Islet precursor cell (in vitro differentiated cells): ENCODE measurements at places on chromosomes 12 and 14.
A peak's percentile ranks its signal among the peaks of the same experiment; 100 is the strongest.

DNA sequence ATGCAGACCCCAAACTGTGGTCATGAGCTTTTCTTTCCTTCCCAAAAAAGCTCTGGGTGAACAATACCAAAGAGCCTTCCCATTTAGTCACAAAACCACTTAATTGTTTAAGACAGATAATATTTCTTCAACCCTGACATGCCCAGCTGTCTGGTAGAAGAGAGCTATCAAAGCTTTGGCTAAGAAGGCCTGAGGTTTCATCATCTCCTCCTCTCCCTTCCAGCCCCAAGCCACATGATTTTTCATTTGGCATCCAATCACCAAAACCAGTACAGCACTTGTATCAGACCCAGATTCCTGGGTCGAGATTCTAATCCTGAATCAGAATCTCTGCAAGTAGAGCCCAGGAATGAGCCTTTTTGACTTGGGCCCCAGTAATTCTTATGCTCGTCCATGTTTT, 199.6 kb upstream of the TMEM260 start:
- no peak for DNase-seq

DNA sequence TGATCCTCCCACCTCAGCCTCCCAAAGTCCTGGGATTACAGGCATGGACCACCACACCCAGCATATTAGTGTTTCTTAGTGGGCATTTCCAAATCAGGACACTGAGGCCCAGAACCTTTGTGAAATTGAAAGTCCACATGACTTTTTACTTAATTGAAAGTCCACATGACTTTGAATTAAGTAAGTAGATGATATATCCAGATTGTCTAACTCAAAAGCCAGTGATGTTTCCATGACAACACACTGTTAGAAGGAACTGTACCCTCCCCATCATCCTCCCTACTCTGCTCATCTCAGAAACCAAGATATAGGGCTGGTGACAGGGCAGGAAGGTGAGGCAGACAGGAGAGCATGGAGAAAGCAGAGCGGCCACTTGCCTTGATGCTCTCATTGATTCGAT, 7.2 kb downstream of the MYO1A start:
- DNase-seq = no peak

- peak; percentile 71 for DNase-seq
These were observed 45.4 kb downstream of the DCAF5 start for GRCh38 chr14:69107407-69108003.

- peak; percentile 35 for DNase-seq
These were observed 4.0 kb downstream of the AGAP2 start for GRCh38 chr12:57734591-57734990.

GRCh38 chr14:95488376-95489213, 27.9 kb downstream of the SYNE3 start:
- no peak for DNase-seq

DNA sequence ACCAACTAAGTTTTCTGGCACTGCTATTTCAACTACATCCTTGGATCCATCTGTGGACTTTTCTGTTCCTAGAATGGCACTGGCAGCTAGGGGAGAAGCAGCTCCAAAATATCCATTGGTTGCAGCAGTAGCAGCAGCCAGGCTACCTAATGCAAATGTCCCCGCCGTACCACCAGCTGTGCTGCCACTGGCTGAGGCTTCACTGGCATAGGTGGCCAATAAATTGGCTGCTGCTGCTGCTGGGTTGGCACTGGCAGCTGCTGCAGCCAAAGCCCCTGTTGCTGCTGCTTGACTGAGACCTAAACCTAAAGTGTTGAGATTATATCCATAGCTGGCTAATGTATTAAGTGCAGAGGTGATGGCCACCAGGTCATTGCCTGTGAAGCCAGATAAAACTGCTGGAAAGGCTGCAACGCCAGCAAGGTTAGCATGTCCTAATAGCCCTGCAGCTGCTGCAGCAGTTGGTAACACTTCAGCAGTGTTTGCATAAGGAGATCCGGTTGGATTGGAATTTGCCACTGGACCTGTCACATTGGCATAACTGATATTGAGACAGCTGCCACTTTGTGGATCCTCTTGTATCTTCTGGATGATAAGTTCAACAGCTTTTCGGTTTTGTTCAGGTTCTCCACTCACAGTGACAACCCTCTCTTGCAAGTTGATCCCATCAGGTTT, 149.5 kb downstream of the NOVA1 start:
- DNase-seq = no peak

GRCh38 chr12:100610666-100611430, 37.4 kb downstream of the GAS2L3 start:
- DNase-seq = no peak

- DNase-seq = peak; percentile 67
These were observed 39.1 kb upstream of the PPFIA2 start for GRCh38 chr12:81798294-81798693.

DNA sequence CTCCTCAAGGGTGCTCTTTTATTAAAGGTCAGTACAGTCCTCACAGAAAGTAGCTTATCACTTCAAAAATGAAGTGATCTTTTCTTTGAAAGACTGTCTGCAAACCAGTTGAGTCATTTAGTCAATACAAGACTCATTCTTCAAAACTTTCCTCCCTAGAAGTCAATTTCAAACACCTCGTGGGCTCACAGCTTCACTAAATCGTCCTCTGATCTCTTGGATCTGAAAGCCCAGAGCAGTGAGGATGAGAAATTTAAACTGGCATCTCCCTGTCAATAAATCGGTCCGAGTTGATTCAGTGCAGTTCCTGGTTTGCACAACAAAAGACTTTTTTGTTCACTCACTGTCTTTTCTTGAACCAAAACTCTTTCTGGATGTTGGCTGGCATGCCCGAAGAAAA, 44.5 kb downstream of the NUAK1 start:
- no peak for DNase-seq

GRCh38 chr12:26701604-26702215, 131.3 kb downstream of the ITPR2 start:
- no peak for DNase-seq

DNA sequence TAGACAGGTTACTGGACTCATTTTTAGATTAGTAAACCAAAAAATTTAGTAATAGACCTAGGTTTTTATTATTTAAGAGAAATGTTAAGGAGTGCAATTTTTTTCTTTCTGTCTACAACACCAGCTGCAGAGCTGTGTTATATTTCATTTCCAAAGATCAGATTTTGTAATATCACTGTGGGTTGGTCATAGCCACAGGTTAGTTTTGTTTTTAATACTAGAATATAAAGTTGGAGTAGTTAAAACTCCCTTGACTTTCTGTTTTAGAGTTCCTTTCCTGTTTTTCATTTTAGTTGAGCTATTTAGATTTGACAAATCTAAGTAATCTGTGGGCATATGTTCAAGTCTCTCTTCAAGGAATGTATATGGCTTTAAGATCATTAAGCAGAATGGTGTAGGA, 30.7 kb upstream of the GARIN2 start:
- no peak for DNase-seq

GRCh38 chr14:33271891-33272290, 333.2 kb downstream of the NPAS3 start:
- no peak for DNase-seq

GRCh38 chr12:1131811-1132224, 140.8 kb downstream of the ERC1 start:
- no peak for DNase-seq

- peak; percentile 77 for DNase-seq
These were observed 32.6 kb downstream of the PAPLN start for GRCh38 chr14:73269729-73270531.

GRCh38 chr14:80658155-80658554, 283.4 kb downstream of the CEP128 start:
- DNase-seq = no peak

DNA sequence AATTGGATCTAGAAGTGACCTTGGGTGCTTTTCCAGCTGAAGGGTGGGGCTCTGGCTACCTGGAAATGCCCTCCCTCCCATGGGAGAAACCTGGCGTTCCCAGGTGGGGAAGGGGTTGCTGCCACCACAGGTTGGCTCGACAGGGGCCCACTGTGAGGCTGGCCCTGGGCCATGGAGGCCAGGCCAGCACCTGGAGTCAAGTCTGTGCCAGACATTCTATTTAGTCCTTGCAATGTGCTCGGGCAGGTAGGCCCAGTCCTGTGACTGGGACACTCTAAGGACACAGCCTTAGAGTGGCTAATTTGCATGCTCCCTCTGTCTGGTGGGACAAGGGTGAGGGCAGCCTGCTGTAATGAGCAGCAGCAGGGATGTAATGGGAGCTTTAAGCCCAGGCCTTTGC, 11.9 kb downstream of the VRTN start:
- DNase-seq = no peak

DNA sequence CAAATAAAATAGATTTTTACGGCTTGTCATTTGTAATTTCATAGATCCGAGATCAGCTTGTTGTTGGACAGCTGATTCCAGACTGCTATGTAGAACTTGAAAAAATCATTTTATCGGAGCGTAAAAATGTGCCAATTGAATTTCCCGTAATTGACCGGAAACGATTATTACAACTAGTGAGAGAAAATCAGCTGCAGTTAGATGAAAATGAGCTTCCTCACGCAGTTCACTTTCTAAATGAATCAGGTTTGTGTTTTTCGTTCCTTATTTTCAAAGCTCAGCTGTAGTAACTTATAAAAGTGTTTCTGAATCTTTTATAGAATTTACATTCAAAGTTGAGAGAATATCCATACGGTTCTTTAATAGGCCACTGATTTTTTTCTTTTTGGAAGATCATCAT, 89.1 kb downstream of the LRRK2 start:
- no peak for DNase-seq

DNA sequence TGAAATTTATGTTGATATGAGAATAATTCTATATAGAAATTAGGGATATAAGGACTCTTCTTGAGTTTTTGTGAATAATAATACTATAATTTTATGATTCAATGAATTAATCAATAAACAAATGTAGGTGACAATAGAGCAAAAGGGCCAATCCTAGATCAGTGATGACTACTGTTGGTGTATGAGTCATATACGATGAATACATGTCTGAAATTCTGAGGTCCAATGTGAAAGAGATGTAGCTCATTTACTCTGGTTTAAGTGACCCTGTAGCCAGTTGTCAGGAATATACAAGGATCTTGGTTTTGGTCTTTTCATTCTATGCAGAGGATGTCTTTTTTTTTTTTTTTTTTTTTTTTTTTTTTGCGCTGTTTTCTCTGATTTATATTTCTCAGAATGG, 72.1 kb upstream of the RTL1 start:
- no peak for DNase-seq

DNA sequence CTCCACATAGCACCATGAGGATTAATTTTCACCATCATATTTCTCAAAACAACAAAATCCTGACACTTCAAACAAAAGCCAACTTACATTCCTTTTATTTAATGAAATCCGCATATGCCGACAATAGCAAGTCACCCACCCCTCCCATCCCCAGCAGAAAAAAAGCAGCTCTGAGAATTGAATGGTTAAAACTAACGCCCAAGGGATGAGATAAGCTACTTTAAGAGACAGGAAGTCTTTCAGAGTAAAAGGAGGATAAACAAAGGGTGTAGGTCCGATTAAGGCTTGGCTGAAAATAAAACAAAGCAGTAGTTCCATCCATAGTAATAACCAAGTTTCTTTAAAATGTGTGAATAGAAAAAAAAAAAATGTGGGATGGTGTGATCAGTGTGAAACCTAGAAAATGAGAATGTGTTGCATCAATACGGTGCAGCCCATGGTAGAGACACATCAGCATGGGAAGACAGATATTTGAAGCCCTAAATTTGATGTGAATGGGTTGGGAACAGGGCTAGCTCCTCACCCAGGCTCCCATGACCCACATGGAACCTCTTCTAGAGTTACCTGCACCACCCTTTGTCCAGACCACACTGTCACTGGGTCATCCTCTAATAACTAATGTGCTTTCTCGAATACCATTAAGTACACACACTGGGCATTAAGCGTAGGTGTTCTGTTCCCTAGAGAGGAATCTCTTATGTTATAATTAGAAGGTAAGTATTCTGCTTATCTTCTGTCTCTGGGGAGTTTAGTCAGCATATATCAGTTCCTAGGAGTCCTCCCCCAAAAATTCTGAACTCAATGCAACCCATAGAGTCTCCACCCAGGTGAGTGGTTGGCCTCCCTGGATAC, 31.7 kb downstream of the RTRAF start:
- DNase-seq = no peak

DNA sequence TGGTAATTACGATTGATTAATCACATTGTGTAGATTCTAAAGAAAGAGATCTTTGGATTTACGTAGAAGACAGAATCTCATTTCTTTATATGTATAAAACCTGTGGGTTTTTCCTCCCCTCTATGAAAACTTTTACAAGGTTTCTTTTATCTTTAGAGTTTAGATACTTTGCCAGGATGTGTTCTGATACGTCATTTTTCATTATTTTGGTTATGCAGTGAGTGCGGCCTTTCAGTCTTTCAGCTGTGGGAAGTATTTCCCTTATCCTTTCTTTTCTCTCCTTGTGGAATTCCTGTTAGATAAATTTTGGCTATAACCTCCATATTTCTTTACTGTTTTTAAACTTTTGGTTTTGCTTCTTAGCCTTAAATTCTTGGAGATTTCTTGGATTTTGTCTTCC, 92.7 kb downstream of the TTLL5 start:
- no peak for DNase-seq

GRCh38 chr14:48725051-48725734, 861.0 kb downstream of the RPS29 start:
- no peak for DNase-seq

DNA sequence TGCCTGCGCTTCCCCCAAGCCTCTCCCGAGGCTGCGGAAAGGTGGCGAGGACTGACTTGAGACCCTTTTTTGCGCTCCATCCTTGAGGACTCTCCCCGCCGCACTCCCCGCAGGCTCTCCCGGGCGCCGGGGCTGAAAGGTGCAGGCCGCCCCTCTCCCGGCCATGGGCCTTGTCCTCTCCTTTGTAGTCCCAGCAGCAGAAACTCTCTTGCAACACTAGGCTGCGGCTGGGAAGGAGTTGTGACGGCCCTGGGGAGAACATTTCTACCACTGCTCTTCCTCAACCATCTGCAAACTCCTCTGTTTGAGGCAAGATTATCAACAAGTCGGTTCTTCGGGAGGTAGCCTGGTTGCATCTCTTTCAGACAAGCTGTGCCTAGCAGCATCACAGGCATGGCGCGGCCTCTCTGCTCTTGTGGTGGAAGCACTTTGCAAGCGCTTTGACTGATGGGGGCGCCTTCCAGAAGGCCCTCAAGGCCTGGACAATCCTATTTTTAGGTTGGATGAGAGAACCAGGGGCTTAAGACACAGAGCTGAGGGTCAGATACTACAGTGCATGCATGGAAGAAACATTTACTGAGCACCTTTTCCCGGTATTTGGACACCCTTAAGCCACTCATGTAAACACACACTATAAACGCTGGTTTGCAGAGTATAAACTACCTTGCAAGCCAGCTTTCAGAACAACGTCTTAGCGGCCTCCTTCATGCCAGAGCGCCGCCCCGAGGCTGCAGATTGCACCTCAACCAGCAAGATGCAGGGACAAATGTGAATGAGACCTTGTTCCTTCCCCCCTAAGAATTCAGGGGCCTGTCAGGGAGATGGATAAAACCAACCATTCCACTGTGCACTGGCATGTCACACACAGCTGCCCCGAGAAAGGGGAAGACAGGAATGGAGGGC, 1.2 kb upstream of the PRIMA1 start:
- no peak for DNase-seq

- DNase-seq = peak; percentile 79
These were observed 57.7 kb downstream of the HMGA2 start for GRCh38 chr12:65881965-65882413.

DNA sequence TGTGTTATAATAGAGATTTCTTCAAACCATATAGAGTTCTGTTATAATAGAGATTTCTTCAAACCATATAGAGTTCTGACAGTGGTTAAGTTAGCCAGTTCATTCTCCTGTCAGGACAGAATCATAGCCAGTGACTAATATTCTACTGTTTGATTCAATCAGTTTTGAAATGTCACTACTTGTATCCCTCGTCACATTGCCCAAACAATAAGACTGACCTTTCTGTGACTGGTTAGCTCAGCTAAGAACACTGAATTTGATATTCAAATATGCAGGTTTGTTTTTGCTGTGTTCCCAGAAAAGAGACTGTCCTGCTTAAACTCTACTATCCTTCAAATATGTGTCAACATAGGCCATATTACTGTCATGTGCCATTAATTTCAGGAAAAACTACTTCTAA, 74.4 kb downstream of the ALG10B start:
- DNase-seq = no peak
